PC-3 (cell line): ENCODE measurements at places on chromosomes 6 and 20. TPM values are rescaled to one million over a fixed set of nuclear protein-coding genes. Genes with fewer than 3 reads are reported as not detected.
A peak's percentile ranks its signal among the peaks of the same experiment; 100 is the strongest.

Gene BACH2
- total RNA-seq, result 4.8 and 7.0 TPM in 2 replicates

Gene SLC2A10
- total RNA-seq, result 9.6 and 10.8 TPM in 2 replicates

Gene RIMS1
- 0.51 and 0.81 TPM in 2 replicates for total RNA-seq

Gene MYH7B
- 0.04 TPM in 1 of 2 replicates, not detected in the other for total RNA-seq

Gene OR12D3
- total RNA-seq, result not detected in 2 replicates

Gene HLA-DRA
- total RNA-seq, result not detected in 2 replicates

Gene PREX1
- 18.9 and 22.1 TPM in 2 replicates for total RNA-seq

Gene NR2E1
- 0.07 TPM in 1 of 2 replicates, not detected in the other for total RNA-seq

Gene TSBP1
- total RNA-seq, result not detected in 2 replicates

Gene MYL9
- 10.8 and 12.0 TPM in 2 replicates for total RNA-seq

GRCh38 chr6:14412026-14412425 is 294.5 kb downstream of the CD83 start:
- peak; percentile 15 for DNase-seq
- no peaks in the 10 kb centered on the region for H3K4me1 ChIP-seq
- no peaks in the 10 kb centered on the region for H3K36me3 ChIP-seq
- no peaks in the 10 kb centered on the region for H3K27me3 ChIP-seq
- H3K27ac ChIP-seq, result no peak overlapping the region
- no peak overlapping the region for H3K4me3 ChIP-seq

DNA sequence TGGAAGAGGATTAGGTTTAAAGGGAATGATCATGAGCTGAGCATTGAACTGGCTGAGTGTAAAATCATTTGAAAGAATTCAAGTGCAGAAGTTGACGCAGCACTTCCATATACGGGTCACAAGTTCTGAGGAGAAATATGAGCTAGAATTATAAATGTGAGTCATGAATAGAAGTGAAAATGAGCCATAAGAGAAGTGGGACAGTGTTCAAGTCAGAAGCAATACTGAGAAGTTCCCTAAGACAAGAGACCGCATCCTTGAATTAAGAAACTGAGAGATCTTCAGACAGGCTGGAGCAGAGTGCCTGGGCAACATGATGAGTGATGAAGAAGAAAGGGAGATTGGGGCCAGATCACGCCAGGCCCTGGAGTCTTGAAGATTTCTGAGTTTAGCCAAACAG is 209.7 kb downstream of the TBX18 start:
- no peak overlapping the region for H3K4me3 ChIP-seq
- H3K27me3 ChIP-seq, result no peaks in the 10 kb centered on the region
- DNase-seq, result no peak

DNA sequence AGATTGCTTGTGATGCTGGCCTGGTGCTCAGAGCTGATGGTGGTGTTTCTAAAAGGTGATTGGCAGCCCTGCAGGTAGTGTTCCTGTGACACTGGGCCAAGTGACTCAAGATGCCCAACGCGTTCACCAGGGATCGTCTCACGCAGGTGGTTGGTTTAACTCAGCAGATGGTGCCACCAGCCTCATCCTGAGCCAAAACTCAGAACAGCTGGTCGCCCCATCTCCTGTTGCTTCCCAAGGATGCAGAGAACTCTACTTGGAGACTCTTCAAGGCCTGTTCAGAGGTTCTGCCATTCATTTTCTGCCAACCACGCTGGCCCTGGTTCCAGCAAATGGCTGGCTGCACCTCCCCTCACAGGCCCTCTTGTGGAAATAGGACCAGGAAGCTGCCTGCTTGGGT is 394.4 kb downstream of the CDH26 start:
- no peaks in the 10 kb centered on the region for H3K36me3 ChIP-seq
- DNase-seq, result no peak
- no peaks in the 10 kb centered on the region for H3K27me3 ChIP-seq
- H3K4me1 ChIP-seq, result no peaks in the 10 kb centered on the region
- H3K27ac ChIP-seq, result no peak overlapping the region

DNA sequence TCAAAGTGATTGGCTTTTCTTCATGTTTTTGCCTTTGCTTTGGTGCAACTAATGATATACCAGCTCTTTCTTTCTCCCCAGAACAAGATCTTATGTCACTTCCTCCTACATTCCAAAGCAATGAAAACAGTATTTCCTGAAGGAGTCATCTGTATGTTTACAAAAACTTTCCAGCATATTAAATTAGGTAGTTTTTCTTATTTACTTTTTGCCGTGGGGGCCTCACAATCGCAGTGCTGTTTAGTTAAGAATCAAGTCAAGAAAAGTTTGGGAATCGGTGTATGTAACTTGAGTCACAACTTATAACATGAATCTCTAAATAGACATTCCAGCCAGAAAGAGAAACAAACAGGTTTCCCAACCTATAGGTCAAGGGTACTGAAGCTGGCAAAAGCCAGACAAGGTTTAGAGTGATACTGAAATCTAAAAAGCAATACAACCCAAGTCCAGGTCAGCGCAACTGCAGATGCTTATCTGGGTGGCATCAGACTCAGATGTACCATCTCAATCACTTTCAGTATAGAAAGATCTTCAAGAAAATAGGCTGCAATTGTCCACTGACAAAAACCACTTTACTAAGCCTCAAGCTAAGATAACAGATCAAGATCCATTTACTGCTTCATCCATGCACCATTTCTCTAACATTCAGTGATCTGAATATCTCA is 63.6 kb downstream of the IPCEF1 start:
- no peaks in the 10 kb centered on the region for H3K27me3 ChIP-seq
- H3K27ac ChIP-seq, result peak overlapping the region; percentile 91
- H3K36me3 ChIP-seq, result no peaks in the 10 kb centered on the region
- peak overlapping the region; percentile 47 for H3K4me3 ChIP-seq

GRCh38 chr6:3019065-3019464 is 19.4 kb downstream of the NQO2 start:
- H3K27ac ChIP-seq, result no peak overlapping the region
- peaks cover 15% of the 10 kb centered on the region for H3K4me1 ChIP-seq
- peaks cover 25% of the 10 kb centered on the region for H3K36me3 ChIP-seq
- H3K27me3 ChIP-seq, result no peaks in the 10 kb centered on the region

DNA sequence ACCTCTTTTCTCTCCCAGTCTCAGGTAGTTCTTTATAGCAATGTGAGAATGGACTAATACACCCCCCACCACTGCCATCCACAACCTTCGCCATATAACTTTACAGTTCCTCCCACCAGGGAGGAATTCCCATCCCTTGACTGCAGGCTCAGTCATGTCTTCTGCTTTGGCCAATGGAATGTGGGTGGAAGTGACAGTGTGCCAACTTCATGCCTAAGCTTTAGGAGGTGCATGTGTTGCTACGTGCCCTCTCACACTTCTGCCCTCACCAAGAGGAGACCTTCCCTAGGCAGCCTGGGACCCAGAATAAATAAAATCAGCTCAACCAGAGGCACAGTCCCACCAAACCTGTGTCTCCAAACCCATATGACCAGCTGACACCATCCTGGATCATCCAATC is 33.0 kb upstream of the LRRN4 start:
- DNase-seq, result no peak
- no peaks in the 10 kb centered on the region for H3K4me1 ChIP-seq
- peaks cover 61% of the 10 kb centered on the region for H3K36me3 ChIP-seq
- no peak overlapping the region for H3K4me3 ChIP-seq

DNA sequence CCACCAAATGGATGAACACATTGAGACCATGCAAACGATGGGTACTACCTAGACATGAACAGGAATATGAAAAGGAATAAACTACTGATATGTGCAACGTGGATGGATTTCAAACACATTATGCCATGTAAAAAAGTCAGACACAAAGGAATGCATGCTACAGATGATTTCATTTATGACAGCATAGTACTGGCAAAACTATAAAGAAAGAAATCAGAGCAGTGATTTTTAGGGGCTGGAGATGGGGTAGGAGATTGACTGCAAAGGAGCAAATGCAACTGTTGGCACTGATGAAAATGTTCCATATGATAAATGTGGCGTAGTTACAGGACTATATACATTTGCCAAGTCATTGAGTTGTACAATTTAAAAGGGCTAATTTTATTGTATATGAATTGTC is 13.4 kb upstream of the COL12A1 start:
- H3K27me3 ChIP-seq, result no peaks in the 10 kb centered on the region
- no peaks in the 10 kb centered on the region for H3K36me3 ChIP-seq
- no peak overlapping the region for H3K27ac ChIP-seq
- no peak overlapping the region for H3K4me3 ChIP-seq

- peaks cover 12% of the 10 kb centered on the region for H3K4me1 ChIP-seq
- H3K27ac ChIP-seq, result peak within 1 kb of the TSS; percentile 48
- H3K27me3 ChIP-seq, result no peaks in the 10 kb centered on the region
- peaks cover 3% of the 10 kb centered on the region; the same call in 1 of the 2 replicates for H3K36me3 ChIP-seq
- DNase-seq, result peak; percentile 89
Observed at GRCh38 chr6:34888874-34889555, at the start of gene ANKS1A. ANKS1A (plus strand) TSS chr6:34889255; CDS start chr6:34889403, 148 bp downstream.

DNA sequence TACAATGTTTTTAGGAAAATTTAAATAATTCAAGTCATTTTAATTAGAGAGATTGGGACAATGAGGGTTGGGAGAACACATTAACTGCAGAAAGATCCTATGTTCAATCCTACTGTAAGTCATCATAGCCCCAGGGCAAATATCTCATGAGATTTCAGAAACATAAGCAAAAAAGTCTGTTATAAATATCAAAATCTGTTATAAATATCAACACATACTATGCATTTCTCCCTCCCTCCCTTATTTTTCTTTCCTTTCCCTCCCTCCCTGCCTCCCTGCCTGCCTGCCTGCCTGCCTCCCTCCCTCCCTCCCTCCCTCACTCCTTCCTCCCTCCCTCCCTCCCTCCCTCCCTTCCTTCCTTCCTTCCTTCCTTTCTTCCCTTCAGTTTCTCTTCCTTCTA is 267.3 kb upstream of the SASH1 start:
- no peak overlapping the region for H3K4me3 ChIP-seq
- no peaks in the 10 kb centered on the region for H3K4me1 ChIP-seq
- H3K36me3 ChIP-seq, result no peaks in the 10 kb centered on the region
- H3K27ac ChIP-seq, result no peak overlapping the region

DNA sequence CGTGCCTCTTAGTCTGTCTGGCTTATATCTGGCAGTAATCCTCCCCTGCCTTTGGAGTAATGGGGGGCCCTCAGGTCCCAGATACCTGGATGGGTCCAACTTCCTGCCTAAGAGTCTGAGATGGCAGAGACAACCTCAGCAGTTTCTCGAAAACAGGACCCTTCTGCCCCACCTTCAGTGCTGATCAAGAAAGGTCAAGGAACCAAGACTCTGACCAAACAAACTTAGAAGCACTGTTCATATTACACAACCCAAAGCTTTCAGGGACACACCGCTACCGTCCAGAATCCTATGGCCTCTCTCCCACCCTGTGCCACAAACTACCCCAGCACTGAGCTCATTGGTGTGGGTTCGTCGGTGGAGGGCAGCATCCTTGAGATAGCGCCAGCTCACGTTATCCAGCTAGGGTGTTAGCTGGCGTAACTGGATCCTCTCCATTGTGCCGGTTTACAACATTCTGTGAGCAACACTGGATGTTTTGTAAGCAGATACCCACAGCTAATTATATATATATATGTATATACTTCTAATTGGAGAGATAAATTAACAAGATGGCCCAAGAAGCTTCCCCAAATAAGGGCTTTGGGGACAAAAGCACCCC is 7.6 kb upstream of the TMC2 start:
- H3K27ac ChIP-seq, result no peak overlapping the region
- no peak for DNase-seq
- peaks cover 48% of the 10 kb centered on the region for H3K27me3 ChIP-seq
- no peaks in the 10 kb centered on the region for H3K36me3 ChIP-seq
- no peaks in the 10 kb centered on the region for H3K4me1 ChIP-seq

- H3K27ac ChIP-seq, result no peak overlapping the region
- no peaks in the 10 kb centered on the region for H3K27me3 ChIP-seq
- no peaks in the 10 kb centered on the region for H3K36me3 ChIP-seq
- DNase-seq, result no peak
- no peaks in the 10 kb centered on the region for H3K4me1 ChIP-seq
Observed at GRCh38 chr6:12379181-12379580, 89.0 kb downstream of the EDN1 start.

GRCh38 chr6:157561414-157561790 is 180.4 kb downstream of the ZDHHC14 start:
- DNase-seq, result no peak
- H3K27me3 ChIP-seq, result no peaks in the 10 kb centered on the region
- H3K36me3 ChIP-seq, result no peaks in the 10 kb centered on the region
- no peaks in the 10 kb centered on the region for H3K4me1 ChIP-seq
- no peak overlapping the region for H3K27ac ChIP-seq
- H3K4me3 ChIP-seq, result no peak overlapping the region

- no peaks in the 10 kb centered on the region for H3K27me3 ChIP-seq
- H3K4me3 ChIP-seq, result no peak overlapping the region
- DNase-seq, result no peak
- no peaks in the 10 kb centered on the region for H3K36me3 ChIP-seq
Observed at GRCh38 chr6:3869632-3870527, 20.7 kb downstream of the FAM50B start.

- no peaks in the 10 kb centered on the region for H3K36me3 ChIP-seq
- H3K27ac ChIP-seq, result peak overlapping the region; percentile 83
- H3K4me1 ChIP-seq, result peaks cover 16% of the 10 kb centered on the region
- peak overlapping the region; percentile 20; the same call in 1 of the 2 replicates for H3K4me3 ChIP-seq
Observed at GRCh38 chr20:19047040-19047950, 165.1 kb upstream of the SLC24A3 start.

- no peaks in the 10 kb centered on the region for H3K27me3 ChIP-seq
- no peak overlapping the region for H3K4me3 ChIP-seq
- no peak overlapping the region for H3K27ac ChIP-seq
- DNase-seq, result no peak
Observed at GRCh38 chr20:60729135-60729900, 522.7 kb upstream of the CDH4 start.

DNA sequence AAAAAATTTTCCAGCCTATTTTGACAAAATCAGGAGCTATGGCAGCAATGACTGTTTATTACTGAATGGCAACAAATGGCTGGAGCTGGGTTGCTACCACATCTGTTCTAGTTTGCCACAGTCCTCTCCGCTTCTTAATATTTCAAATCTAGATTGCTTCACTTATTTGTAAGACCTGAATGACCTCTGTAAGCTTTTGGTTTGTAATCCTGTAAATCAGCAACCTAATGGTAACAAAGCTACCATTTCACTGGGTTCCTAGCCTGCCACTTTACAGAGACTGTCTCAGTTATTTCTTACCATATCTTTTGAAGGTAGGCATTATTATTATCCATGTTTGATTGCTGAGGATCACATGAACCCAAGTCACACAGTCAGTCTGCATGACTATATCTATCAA is 15.4 kb downstream of the ZNFX1 start:
- peaks cover 19% of the 10 kb centered on the region for H3K4me1 ChIP-seq
- peaks cover 46% of the 10 kb centered on the region for H3K36me3 ChIP-seq
- no peak for DNase-seq
- H3K4me3 ChIP-seq, result no peak overlapping the region

GRCh38 chr20:54849741-54850140 is 374.3 kb downstream of the DOK5 start:
- H3K4me3 ChIP-seq, result no peak overlapping the region
- no peak for DNase-seq
- H3K27me3 ChIP-seq, result 0 out of 2 replicates have a peak, but pooled peaks cover 2% of the 10 kb centered on the region
- no peaks in the 10 kb centered on the region for H3K36me3 ChIP-seq
